Testis (tissue), 5 donors: ENCODE measurements at places on chromosomes 12 and 14. TPM values are rescaled to one million over a fixed set of nuclear protein-coding genes. Genes with fewer than 3 reads are reported as not detected.

Gene CLEC9A
- 2.6 TPM for total RNA-seq

Gene OR4E2
- 0.19 TPM for total RNA-seq

- DNase-seq, result no peak
Observed at GRCh38 chr12:131380965-131381705, 329.8 kb upstream of the SFSWAP start.

- no peak for DNase-seq
Observed at GRCh38 chr14:61478971-61479473, 157.6 kb downstream of the PRKCH start.

DNA sequence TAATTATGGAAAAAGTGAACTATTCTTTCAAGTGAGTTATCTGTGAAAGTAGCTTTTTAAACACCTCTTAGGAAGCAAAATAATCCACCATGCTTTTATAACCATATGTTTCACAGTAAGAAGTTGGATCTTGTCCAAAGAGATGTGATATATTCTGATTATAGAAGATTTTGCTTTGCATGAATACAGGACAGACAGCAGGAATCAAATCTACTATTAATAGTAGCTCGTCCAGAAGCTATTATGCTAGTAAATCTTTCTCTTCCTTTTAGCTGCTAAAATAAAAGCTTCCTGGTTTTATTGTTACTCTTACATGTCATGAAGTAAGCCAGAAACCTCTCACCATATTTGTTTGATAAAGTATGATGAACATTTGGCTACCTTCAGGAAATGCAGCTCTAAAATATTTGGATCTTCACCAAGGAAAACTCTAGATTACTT, 257.0 kb downstream of the IPO8 start:
- DNase-seq, result no peak
